ENCODE measurements at places on chromosomes 16 and 17.
A peak's percentile ranks its signal among the peaks of the same experiment; 100 is the strongest.

GRCh38 chr17:74972973-74973328, 392 bp upstream of the HID1 start:
- DNase-seq, result no peak

DNA sequence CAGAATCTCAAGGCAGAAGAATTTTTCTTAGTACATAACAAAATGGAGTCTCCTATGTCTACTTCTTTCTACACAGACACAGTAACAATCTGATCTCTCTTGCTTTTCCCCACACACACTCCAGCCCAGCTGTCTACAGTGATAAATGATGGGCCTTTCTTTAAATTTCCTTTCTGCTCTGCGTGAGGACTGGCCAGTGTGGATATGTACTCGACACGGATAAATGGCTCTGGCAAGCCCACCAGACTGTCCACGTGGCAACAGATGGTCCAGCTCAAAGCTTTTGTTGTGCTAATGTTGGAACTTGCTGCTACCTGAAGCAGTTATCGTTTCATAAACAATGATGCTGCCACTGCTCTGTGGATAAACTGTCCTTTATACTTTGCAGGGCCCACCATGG, 410.7 kb downstream of the TMEM114 start:
- no peak for DNase-seq

DNA sequence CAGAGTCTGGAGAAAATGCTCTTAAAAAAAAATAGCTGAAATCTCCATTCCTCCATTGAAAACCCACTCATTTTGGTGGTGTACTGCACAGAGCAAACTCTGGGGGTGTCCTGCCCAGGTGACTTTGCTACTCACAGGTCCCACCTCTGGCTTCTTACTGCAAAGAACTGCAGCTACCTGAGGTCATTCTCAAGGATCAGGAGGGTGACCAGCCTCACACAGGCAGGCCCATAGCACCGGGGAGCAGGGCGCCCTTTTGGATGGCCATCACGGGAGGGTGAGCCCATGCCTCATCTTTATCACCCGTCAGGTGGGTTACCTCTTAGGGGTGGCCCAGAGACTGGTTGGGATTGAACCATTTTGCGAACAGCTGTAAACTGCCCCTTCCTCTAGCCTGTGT, 32.6 kb upstream of the BRD7 start:
- no peak for DNase-seq

GRCh38 chr16:27319257-27319965, 5.6 kb downstream of the IL4R start:
- DNase-seq, result no peak

GRCh38 chr17:80921741-80922579, 69.7 kb upstream of the CHMP6 start:
- no peak for DNase-seq

DNA sequence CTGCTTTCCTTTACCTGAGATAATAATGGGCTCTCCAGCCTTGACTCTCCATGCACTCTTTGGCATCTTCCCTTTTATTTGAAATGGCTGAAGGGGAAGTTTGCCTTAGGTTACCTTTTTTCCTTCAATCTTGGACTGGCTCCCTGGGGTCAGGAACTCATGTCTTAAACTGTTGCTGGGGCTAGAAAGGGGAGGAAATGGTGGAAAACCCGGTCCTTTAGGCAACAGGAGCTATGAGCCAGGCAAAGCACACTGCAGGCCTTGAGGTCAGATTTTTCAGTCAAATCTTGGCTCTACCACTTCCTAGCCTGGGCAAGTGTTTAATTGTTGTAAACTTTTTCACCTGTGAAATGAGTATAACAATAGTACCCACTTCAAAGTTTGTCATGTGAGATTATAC, 30.2 kb downstream of the MINK1 start:
- no peak for DNase-seq

DNA sequence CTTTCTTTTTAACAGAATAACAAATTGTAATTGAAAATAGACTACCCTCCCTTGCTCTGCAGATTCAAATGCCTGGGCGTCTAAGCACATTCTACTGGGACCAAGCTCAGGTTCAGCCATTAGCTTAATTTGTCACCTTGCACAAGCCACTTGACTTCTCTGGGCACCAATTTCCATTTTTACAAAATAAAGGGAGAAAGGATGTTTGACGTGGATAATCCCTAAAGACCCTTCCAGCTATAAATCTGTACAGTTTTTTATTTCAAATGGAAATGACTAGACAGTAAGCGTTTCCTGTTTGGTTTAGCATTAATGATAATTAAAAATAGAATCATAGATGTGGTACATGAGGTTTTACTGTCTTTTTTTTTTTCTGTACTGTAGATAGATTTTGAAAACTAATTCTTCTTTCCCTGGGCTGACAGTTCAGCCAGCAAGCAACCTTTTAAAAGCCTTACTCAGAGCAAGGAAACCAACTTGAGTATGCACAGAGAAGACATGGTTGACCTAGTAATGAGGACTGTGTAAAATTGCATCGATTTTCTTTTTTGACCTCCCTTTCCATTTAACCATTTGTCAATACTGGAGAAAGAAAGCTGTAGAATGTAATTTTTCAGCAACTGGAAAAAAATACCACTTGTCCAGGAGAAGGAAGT, 1329.5 kb upstream of the CDH8 start:
- DNase-seq, result no peak

GRCh38 chr17:49523706-49524472, 28.8 kb downstream of the NGFR start:
- DNase-seq, result peak; percentile 6

Measured in iPS-NIHi11 (cell line).